K562 (cell line): ENCODE measurements at places on chromosomes 11 and 22. TPM values are rescaled to one million over a fixed set of nuclear protein-coding genes. Genes with fewer than 3 reads are reported as not detected.

GRCh38 chr22:43234264-43234988, 47.5 kb upstream of the TTLL12 start:
- no peak for DNase-seq
- no peaks in the 10 kb centered on the region for H3K36me3 ChIP-seq
- no peaks in the 10 kb centered on the region for H3K4me1 ChIP-seq
- no peak overlapping the region for H3K4me3 ChIP-seq

- no peak for DNase-seq
- no peak overlapping the region for H3K4me3 ChIP-seq
- no peaks in the 10 kb centered on the region for H3K27me3 ChIP-seq
Measured at GRCh38 chr11:1478544-1478943, 8.0 kb downstream of the MOB2 start.

DNA sequence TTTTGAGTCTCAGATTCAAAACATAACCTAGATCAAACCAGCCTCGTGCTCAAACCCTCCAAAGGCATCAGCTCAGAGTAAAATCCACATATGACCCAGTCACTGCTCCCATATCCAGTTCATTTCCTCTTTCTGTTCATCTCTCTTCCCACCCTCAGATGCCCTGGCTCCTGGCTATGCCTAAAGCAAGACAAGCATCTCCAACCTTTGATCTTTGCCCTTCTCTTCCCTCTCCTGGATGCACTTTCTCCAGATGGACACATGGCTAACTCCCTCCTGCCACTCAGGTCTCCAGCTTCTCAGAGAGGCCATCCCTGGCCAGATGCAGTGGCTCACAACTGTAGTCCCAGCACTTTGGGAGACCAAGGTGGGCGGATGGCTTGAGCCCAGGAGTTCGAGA, 14.3 kb upstream of the CREB3L1 start:
- DNase-seq: no peak
- no peak overlapping the region for H3K27ac ChIP-seq
- no peaks in the 10 kb centered on the region for H3K27me3 ChIP-seq

DNA sequence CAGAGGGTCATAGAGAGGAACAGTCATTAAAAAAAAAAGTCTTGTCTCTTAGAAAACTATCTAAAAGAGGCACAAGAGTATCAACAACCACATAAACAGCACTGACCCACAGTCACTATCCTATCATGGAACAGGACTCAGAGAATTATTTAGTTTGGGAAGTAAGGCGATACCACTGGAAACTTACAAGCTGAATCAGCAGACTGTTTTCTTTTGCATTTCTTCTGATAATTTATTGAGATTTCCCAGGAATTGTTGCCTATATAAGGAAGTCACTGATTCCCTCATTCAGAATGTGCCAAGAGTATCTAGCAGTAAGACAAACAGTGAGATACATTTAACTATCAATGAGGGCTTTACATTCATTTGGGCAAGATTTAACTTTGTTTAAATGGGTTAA, 304.1 kb downstream of the GUCY1A2 start:
- no peaks in the 10 kb centered on the region for H3K27me3 ChIP-seq
- no peaks in the 10 kb centered on the region for H3K4me1 ChIP-seq
- DNase-seq: no peak
- H3K27ac ChIP-seq: no peak overlapping the region

Gene FGF3
- not detected in 2 replicates for total RNA-seq

Gene CHRNA10
- 1.4 and 1.5 TPM in 2 replicates for total RNA-seq

Gene LUZP2
- total RNA-seq: not detected in 2 replicates
